ENCODE measurements at places on chromosomes 12 and 14.

DNA sequence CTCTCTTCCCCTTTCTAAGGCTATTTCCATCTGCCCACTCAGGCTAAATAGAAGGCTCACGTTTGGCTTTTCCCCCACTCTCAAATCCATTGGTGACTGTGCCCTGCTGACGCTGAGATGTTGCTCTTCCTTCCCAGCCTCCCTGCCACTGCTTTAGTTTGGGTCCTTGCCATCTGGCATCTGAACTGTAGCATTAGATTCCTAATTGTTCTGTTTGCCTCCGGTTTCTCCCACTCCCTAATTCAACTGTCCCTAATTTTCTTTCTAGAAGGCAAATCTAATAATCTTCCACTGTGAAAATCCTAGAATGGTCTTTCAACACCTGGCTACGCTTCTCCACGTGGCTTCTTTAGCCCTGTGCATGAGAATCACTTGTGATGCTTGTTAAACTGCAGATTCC, 37.6 kb upstream of the SMOC1 start:
- no peak for DNase-seq

DNA sequence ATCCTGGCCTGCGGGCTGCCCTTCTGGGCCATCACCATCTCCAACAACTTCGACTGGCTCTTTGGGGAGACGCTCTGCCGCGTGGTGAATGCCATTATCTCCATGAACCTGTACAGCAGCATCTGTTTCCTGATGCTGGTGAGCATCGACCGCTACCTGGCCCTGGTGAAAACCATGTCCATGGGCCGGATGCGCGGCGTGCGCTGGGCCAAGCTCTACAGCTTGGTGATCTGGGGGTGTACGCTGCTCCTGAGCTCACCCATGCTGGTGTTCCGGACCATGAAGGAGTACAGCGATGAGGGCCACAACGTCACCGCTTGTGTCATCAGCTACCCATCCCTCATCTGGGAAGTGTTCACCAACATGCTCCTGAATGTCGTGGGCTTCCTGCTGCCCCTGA, 15.4 kb upstream of the BDKRB1 start:
- DNase-seq = no peak

GRCh38 chr14:92578511-92578910, 64.9 kb downstream of the RIN3 start:
- no peak for DNase-seq

GRCh38 chr12:10557329-10557728, 51.6 kb downstream of the EIF2S3B start:
- no peak for DNase-seq

- DNase-seq = no peak
These were observed 92.8 kb upstream of the TMTC2 start for GRCh38 chr12:82593901-82594396.

GRCh38 chr14:97408937-97409815, 612.0 kb downstream of the VRK1 start:
- no peak for DNase-seq

- no peak for DNase-seq
These were observed 13.6 kb upstream of the FOXN3 start for GRCh38 chr14:89430391-89431236.

DNA sequence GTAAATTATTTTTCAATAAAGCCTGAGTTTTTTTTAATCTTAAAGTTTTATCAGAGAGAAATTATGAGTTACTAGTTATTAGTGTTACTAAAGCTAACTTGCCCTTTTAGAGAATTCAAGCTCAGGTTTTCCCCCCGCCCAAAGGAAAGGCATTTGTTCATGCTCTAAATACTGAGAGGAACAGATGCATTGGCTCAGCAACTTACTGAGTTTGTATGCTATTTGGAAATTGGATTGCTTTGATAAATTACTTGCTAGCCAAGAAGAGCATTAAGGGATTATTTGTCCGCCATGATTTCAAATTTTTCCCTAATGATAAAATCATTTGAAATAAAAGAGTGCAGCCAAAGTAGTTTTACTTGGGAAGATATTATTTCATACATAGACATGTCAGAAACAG, 149.4 kb downstream of the METTL25 start:
- DNase-seq = no peak

- no peak for DNase-seq
These were observed 194.3 kb downstream of the DACT1 start for GRCh38 chr14:58832095-58832521.

DNA sequence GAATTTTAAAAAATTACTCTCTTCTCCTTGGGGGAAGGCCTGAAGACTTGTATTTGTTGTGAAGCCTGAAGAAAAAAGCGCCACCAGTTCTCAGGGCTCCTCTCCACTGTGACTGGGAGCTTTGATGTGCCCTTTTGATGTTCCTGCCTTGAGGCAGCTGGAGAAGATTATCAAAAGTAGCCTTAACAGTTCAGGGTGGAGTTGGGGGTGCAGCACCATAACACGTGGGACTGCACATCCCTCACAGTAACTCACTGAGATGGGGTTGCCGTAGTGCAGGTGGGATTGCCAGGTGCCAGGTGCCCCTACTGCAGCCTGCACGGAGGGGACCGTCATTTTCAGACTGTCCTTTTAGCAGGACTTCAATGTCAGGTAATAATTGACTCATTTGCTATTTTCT, 474.1 kb downstream of the ETNK1 start:
- DNase-seq = no peak

- DNase-seq = no peak
These were observed 1.8 kb upstream of the RAB21 start for GRCh38 chr12:71752891-71753290.

DNA sequence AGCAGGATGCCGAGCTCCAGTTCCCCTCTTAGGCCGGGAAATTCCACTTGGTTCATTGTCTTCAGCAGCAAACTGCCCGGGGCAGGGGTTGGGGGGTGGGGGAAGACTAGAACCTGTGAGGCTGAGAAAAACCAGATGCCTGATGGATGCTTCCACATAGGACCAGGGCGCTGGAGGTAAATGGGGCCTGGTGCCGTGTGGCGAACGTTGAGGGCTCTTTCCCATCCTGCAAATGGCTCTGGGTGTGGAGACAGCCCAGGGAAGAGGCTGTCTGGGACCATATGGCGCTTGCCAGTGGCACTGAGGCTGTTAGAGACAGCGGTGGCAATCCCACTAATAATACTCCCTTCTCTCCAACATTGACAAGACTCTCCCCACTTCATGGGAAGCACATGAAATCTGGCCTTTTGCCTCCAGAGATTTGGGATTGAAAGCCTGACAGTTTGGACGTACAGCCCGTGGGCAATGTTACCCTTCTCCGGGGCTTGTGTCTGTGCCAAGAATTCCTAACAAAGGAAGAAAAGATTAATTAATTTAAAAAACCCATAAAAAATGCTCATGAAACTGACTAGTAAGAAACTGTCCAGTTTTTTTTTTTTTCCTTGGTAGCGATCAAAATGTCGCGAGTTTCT, 44.5 kb downstream of the MAP1LC3B2 start:
- no peak for DNase-seq

- no peak for DNase-seq
These were observed 65.7 kb downstream of the CDK17 start for GRCh38 chr12:96334502-96334901.

All from activated CD4-positive, alpha-beta T cell treated with anti-CD3 and anti-CD28 coated beads for 1 hour (primary cell).